ENCODE measurements at places on chromosomes 11 and 22.

DNA sequence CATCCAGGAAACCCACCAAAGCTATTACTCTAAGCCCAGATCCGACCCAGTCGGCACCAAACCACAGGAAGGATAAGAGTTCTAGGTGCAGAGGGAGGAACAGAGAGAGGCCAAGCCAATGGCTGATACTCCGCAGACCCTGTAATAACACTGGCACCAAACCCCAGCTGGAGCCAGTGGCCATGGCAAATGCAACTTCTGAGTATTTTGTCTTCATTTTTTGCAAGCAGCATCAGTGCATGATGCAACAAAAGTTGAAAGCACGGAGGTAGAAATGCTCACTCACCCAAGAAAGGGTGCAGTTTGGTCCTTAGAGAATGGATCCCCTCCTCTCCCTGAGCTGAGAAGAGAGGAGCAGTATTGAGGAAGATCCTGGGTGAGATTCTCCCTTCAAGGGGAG lies 2.8 kb downstream of the TMEM121B start:
- no peak for DNase-seq

GRCh38 chr11:103546236-103546635 lies 437.0 kb downstream of the DYNC2H1 start:
- no peak for DNase-seq

- DNase-seq = no peak
Measured at GRCh38 chr11:116258821-116259220, 514.0 kb downstream of the BUD13 start.

GRCh38 chr11:111540114-111540936 lies at the start of gene LAYN:
Gene LAYN (plus strand): TSS chr11:111540720. CDS start chr11:111540844, 124 bp downstream.
- no peak for DNase-seq

DNA sequence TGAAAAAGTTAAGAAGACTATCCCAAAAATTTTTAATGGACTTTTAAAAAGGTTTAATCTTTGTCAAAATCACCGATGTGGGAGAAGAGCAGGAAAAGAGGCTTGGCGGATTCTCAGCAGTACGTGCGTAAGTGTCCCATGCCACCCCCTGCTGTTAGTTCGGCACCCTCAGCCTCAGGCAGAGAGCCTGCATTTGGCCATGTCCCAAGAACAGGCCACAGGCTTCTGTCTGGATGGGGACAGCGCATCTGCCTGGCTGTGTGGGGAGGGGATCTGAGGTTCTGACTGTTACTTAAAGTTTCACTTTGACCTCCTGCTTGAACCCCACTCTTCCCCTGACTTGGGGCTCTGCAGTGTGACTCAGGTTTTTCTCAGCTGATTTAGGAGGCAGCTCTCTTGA lies 35.3 kb downstream of the EXT2 start:
- no peak for DNase-seq

DNA sequence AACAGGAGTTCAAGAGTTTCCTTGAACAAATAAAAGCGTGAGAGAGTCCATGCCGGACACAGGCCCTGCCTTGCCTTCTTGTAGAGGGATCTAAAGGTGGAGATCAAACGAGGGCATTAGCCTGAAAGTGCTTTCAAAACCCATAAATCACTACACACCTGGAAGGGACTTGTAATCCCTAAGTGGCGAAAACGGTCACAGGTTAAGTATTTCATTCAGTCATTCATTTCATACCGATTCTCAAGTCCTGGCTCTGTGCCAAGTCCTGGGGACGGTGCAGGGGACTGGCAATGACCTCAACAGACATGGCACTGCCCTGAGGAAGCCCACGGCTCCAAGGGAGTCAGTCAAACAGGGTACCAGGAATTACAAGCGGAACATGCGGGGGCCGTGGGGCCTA lies 26.6 kb downstream of the ELFN2 start:
- DNase-seq = no peak

- DNase-seq = no peak
Measured at GRCh38 chr11:71472357-71472885, 19.4 kb downstream of the NADSYN1 start.

- no peak for DNase-seq
Measured at GRCh38 chr11:833849-834311, 1.1 kb downstream of the CD151 start.

DNA sequence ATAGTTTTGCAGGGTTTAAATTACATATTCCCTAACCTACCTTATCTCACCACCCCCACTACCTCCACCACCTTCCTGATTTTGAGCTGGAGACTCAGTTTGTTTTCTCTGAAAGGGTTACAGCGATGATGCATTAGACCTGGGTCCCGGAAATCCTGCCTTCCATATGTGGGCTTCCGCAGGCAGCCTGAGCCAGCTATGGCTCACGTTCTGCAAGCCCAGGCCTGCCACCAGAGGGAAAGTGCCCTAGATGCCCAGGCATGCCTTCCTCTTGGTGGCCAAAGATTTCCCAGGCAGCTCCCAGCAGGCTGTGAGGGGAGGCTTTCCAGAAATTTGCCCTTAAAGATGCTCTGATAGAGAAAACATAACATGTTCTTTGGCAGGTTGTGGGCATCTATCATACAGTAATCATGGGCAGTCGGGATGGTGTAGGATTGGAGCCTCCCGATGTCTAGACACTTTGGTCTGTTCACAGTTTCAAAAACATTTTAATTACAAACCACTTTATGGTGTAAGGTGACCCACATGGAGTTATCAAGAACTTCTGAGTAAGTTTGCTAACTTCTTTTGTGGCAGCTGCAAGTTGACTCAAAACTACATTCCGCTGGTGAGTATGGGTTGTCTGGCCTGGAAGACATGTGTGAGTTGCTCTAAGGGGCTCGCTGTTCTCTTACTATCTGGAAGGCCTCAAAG lies 79.3 kb downstream of the MICAL2 start:
- DNase-seq = no peak

- no peak for DNase-seq
Measured at GRCh38 chr22:24423519-24424000, 3.8 kb upstream of the ADORA2A start.

- DNase-seq = no peak
Measured at GRCh38 chr11:6572215-6572614, 31.2 kb downstream of the RRP8 start.

- DNase-seq = no peak
Measured at GRCh38 chr11:14378171-14378570, 19.2 kb upstream of the RRAS2 start.

GRCh38 chr11:8863838-8864237 lies 47.2 kb upstream of the AKIP1 start:
- no peak for DNase-seq

- no peak for DNase-seq
Measured at GRCh38 chr11:107263844-107264563, 193.6 kb downstream of the CWF19L2 start.

GRCh38 chr11:48683226-48683720 lies 194.7 kb downstream of the OR4A47 start:
- no peak for DNase-seq

DNA sequence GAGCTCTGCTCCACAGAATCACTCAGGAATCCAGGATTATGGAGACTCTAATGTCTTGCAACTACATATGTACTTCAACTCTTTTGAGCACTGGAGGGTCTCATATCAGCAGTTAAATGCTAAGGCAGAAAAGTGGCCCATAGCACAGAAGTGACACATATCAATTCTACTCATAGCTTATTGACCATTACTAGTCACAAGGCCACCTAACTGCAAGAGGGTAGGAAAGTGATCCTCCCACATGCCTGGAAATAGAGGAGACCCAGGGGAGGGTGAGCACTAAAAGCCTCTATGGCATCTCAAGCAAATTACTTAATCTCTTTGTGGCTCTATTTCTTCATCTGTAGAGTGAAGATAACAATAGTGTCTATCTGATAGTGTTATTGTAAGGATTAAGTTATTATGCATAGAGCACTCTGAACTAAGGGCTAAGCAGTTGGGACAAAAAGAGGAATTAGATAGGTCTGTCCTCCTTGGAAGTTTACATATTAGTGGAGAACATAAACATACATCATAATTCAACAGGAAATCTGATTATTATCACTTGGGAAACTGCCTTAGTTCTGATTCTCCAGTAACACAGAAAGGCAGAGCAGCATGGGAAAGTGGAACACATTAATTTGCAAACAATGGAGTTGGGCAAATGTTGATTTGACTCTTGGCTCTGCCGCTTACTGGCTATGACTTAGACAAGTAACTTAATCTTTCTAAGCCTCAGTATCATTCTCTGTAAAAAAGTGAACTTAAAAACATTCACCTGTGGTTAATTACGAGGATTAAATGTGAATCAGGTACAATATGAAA lies 25.1 kb upstream of the USP47 start:
- no peak for DNase-seq

GRCh38 chr22:34395370-34395769 lies 475.1 kb upstream of the LARGE1 start:
- DNase-seq = no peak

GRCh38 chr11:134413826-134414731 lies 2.0 kb upstream of the B3GAT1 start:
- DNase-seq = no peak

DNA sequence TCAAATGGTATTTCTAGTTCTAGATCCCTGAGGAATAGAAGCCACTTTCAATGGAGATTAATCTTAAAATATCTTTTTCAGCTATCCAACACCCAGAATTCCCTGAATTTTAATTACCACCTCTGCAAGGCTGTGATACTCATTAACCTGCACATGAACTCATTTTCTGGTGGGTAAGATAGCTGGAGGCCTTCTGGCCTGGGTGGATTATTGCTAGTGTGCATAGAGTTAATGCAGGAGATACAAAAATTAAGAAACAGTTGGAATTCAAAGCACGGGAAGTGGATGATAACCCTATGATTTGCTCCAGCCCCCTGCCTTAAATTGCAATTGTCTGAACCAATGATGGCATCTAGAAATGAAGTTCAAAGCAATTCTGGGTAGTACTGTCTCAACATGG lies 115.0 kb downstream of the ATG16L2 start:
- no peak for DNase-seq

DNA sequence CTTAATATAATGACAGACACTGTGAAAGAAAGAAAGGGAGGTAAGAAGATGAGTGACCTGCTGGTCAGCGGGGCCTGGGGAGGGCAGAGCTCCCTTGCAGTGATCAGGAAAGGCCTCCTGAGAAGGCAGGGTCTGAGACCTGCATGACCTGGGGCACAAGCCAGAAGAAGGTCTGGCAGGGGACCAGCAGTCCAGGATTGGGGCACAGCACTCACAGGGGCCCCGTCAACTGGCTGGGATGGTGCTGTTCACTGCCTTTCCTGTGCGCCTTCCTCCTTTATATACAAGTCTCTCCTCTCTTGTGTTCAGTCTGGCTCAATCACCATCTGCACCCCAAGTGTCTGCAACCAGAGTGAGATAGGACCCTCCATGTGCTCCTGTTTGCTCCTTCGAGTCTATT lies 22.2 kb upstream of the SCARF2 start:
- no peak for DNase-seq

DNA sequence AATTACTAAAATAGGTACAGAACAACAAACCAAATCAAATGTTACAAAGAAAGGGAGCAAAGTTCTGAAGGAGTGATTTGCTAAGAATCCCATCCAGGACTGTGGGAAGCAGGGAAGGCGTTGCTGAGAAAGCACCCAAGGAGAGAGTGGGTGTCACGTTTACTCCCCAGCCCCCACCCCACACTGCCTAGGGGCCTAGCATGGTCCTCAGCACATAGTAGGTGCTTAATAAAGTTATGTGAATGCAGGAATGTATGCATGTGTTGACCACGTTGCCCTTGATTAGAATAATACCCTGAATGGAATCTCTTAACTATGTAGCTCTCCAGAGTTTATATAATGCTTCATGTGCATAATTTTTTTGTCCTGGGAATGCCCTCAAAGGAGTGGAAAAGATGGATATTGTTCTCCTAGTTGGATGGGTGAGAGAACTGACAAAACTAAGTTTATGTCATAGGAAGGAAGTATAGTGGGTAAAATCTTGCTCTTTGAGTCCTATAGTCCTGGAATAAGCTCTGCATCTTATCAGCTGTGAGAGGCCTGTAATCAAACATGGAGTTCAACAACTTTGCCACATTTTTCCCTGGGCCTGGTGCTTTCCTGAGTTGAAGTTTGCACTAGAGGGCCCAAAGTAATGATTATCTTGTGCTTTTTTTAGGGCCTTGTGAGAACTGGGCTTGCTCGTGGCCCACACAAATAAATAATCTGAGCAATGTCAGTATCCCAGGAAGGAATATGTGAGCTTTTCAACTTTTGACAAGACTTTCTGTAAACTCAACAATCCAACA lies 53.8 kb upstream of the LMO2 start:
- DNase-seq = no peak

- DNase-seq = no peak
Measured at GRCh38 chr11:117725048-117725734, 71.8 kb downstream of the DSCAML1 start.

DNA sequence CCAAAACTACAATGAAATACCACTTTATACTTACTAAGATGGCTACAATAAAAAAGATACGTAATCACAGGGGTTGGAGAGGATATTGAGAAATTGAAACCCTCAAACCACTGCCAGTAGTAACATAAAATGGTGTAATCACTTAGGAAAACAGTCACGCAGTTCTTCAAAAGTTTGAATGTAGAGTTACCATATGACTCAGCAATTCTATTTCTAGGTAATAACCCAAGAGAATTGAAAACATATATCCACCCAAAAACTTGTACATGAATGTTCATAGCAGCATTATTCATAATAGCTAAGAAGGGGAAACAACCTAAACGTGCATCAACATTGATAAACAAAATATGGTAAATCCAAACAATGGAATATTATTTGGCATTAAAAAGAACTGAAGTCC lies 24.4 kb upstream of the PSMA1 start:
- no peak for DNase-seq

- DNase-seq = no peak
Measured at GRCh38 chr11:68829581-68829980, 12.1 kb downstream of the CPT1A start.

GRCh38 chr22:44309137-44309536 lies 3.6 kb downstream of the SHISAL1 start:
- DNase-seq = no peak

DNA sequence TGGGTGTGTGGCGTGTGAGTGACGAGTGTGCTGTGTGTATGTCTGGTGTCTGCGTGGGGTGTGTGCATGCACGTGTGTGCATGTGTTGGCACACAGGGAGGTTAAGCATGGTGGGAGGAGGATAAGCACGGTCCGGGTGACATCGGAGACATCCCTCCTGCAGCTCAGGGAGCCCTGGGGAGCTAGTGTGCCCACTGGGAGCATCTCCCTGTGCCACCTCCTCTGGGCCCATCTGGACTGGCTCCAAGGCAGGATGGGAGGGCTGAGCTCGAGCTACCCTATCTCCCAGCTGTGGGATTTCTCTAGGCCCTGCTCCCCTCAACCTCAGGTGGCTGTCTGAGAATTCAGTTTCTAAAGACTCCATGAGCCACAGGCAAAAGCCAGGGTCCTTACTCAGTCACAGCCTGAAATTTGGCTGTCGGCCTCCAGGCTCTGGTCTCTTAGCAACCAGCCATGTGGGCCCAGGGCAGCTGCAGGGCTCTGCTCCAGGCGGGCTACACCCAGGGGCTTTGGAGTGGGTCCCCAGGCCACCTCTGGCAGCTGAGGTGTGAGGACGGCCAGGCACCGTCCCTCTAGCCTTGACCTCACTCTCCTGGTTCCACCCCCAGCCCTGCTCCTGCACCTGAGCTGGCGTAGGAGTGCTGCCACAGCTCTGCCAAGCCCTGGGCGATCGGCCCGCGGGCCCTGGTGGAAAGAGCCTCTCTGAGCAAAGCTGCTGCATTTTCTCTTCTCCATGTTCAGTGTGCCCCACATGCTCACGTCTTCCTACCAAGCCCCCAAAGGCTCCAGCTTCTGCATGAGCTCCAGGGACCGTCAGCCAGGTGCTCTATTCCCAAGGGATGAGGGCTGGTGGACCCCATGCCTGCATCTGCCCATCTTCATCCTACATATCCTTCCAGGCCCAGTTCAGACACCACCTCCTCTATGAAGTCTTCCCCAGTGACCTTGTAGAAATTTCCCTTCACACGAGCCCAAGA lies 39.7 kb downstream of the RTL6 start:
- no peak for DNase-seq

- DNase-seq = no peak
Measured at GRCh38 chr11:111694851-111695250, 71.3 kb downstream of the PPP2R1B start.
